ENCODE measurements at places on chromosomes 3 and 15.

DNA sequence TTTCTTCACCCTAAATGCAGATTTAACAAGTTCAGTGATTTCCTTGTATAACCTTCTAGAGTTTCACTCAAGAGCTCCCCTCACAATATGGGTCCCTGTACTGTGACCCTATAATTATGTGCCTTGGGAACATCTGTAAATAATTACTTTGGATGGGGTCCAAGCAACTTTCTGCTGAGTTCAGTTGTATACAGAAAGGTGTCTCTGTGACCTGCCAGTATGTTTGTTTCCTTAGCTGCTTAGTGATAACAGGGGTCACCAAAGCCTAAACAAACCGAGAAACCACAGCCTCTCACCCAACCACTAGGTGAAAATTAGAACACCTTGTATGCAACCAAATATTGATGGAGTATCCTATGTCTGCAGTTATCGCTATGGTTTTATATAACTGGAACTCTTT, 29.8 kb upstream of the SLC25A36 start:
- no peak for DNase-seq

DNA sequence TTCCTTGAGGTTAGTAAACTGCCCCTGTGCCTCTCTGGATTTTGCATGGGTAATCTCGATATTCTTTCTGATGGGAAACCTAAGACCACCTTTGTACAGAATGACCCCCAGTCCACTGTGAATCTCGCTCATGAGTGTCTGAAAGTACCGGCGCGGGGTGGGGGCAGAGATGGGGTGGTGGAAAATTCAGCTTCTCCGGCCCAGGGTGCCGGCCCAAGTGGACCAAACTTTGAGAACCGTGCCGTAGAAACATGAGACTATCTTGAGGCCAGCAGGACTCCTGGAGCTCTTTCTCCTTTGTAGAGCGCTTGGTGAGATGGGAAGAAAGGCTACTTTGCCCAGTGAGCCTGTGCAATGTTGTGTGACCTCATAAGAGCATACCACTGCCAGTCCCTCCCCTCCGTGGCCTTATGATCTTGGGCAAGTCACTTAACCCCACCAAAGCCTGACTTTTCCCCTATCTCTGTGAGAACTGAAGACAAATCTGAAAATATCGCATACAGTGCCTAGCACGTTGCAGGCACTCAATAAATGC, 40.4 kb upstream of the VEPH1 start:
- DNase-seq: no peak

DNA sequence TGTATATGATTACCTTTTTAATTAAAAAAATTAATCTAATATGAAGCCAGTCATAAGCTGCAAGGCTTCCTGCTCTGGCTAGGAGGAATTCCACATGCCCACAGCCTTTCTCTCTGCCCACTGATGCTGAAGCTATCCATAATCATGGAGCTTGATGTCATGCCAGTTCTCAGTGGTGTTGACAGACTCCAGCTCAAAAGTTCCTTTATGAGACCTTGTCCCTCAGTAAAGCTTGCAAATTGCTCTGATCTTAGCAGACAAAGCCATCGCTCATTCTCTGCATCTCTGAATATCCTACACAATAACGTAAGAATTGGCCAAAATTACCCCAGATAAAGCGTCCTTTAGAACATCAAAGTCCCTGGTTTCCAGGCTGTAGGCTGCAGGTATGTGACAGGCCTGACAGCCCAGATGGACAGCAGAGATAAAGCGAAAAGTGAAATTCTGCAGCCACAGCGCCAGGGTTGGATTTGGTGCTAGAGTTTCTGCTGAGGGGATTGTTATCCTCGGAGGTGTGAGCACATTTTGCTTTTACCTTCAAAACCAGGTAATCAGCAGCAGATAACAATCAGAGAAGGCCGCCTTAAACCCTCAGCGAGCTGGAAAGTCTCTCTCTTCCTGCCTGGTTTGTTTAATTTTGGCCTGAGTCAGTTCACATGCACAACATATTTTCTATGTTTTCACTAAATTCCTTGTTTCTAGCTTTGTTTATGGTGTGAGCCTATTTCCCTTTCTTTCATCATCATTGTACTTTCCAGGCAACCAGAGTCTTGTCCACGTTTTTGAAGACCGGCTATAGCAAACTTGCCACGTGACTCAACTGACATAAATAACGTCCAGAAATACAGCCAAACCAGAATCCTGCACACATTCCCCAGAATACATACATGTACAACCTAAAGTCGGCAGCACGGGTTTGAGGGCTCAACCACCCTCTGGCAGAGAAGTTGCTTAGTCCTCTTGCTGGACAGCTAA, 36.6 kb upstream of the ALDH1A3 start:
- no peak for DNase-seq

DNA sequence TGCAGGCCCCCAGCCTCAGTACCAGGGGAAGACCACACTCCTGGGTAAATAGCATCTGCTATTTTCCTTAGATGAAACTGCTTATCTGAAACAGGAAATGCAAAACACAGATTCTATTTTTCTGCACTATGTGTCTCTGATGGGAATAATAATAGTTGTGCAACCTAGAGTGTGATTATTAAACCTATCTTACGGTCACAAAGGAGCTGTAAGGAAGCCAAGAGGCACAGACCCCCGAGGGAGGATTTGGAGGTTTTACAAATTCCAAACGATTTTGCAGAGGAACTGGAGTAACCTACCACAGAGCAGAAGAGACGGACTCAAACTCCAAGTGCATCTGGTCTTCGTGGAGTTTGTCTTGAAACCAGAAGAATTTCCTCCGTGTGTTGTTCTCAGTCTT, 14.1 kb upstream of the APOD start:
- DNase-seq: no peak

GRCh38 chr3:183912895-183913579, 28.4 kb upstream of the PARL start:
- no peak for DNase-seq

- DNase-seq: no peak
Observed at GRCh38 chr3:154304936-154305335, 19.4 kb downstream of the DHX36 start.

DNA sequence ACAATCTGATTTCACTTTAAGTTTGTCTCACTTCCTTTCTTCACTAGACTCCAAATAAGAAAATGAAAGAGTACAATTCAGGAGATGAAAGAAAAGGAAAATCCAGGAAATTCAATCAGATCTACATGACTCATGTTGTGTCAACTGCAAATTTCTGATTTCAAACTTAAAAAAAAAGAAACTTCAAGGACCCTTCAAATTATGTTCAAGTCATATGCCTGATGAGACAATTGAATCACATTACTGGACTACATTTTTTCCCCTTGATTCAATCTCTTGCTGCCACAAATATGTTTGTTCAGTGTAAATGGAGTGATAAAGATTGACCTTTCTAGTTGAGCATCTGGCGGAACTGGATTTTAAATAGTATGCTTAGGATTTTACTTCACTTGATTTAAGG, 37.4 kb downstream of the FRMD5 start:
- DNase-seq: no peak

DNA sequence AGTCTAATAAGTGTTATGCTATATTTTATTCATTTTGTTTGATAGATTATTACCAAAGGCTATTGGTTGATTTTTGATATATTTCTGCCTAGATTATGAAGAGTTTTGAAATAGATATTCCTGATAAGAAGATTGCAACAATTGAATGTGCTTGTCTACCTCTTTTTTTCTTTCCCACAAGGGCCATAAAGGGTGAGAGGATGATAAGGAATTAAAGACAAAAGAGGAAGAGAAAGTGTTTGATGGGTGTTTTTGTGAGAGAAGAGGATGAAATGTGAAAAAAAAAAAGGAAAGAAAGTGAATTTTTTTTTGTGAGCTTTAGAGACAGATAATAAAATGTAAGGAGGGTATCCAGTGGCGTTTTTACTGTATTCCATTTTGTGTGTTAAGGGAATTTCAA, 244.4 kb downstream of the CHST2 start:
- no peak for DNase-seq

- DNase-seq: no peak
Observed at GRCh38 chr3:45021524-45022297, 4.4 kb upstream of the CLEC3B start.

- no peak for DNase-seq
Observed at GRCh38 chr15:28892789-28893610, 7.2 kb downstream of the APBA2 start.

DNA sequence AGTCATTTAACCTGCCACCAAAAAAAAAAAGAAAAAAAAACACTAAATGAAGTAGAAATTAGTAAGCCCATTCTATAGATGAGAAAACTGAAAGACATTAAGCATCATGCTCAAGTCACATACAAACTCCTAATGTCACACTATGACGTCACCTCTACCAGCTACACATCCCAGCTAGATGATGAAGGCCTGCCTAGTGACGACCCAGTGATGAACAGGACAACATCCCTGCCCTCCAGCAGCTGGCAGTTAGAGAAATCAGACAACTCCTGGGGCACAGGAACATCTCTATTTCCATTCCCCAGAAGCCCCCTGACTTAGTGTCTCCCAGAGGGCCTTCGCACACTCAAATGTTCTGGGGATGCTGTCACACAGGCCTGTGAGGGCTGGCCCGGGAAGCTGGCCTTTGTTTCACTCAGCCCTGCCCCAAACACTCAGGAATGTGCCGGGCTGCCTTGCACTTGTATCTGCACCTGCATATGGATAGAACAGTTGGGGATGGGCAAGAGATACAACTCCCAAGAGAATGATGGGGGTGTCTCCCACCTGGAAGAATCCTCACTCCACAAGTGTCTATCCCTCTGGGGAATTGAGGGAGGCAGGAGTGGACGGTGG, 7.0 kb upstream of the HAPLN3 start:
- DNase-seq: no peak

- DNase-seq: no peak
Observed at GRCh38 chr15:61151791-61152190, 77.3 kb downstream of the RORA start.

DNA sequence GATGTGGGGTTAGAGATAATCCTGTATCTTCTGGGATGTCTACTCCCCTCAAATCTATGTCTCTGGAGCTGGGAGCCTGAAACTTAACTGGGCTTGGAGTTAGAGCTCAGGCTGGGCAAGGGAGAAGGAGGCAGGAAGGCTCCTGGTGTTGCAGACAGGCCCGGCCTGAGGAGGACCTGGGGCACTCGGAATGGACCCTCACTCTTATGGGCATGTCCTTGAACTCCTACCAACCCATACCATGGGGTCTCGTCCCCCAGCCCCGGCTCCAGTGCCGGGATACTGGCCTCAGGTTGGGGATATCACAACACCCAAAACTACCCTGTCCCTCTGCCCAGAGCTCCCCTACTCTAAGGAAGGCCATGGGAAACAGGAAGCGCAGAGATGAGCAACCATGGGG, 45.2 kb downstream of the SCN5A start:
- no peak for DNase-seq

DNA sequence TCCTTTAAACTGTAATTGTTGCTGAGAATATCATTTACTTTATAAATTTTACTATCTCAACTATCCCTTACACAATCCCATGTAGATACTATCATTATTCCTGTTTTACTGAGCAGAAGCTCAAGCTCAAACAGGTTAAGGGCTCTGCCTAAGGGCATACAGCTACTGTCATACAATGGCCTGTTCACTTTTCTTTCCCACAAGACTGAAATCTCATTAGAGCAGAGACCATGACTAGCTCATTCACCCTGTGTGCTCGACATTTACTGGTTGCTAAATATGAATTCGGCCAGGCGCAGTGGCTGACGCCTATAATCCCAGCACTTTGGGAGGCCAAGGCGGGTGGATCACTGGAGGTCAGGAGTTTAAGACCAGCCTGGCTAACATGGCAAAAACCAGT, 1.6 kb upstream of the MESP2 start:
- no peak for DNase-seq

- DNase-seq: no peak
Observed at GRCh38 chr15:40118473-40118872, 9.8 kb upstream of the BMF start.

GRCh38 chr3:176514297-176514696, 683.0 kb downstream of the TBL1XR1 start:
- DNase-seq: no peak

DNA sequence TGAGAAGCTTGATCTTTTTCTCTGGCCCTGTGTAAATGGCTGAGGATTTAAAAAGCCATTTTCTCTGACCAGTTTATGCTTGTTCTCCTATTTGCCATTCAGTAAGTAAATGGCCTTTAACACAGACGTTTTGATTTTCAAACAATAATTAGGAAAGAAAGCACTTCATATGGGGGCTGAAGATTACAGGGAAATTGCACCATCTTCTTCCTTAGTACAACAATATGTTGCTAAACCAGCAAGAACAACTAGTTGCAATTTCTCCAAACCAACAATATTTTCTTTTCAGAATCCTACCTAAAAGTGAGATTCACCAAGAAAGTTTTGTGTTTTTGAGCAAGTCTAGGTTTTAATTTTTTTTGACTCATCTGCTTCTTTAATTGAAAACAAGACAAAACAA, 80.5 kb upstream of the CCNL1 start:
- no peak for DNase-seq

GRCh38 chr3:152071924-152072323, 196.8 kb upstream of the MBNL1 start:
- DNase-seq: no peak

DNA sequence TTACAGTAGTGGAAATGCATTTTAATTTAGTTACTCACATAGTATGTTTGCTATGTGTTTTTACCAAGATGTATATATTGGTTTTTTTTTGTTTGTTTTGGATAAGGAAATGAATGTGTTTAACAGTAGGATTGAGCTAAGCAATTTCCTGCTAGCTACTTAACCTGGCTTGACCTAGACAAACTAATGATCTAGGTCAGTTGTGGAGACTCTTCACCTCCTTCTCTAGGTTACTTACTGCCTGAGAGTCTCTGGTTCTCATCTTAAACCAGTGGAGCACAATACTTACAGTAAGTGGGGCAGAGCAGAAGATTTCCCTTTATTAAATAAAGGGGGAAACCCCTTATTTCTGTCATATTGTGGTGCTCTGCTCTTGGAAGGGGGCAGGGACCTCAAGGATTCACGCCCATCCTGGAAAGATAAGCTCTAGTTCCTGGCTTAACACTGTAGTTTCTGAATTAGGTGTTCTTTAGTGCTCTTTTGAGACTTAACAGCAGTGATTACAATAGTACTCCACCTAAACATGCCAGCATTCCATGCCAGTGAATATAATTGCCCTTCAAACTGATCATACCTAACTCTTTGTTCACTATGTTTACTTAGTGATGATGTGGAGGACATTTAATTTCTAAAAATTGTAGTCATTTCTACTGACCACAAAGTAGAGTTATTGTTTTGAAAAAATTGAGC, 79.9 kb downstream of the UBP1 start:
- DNase-seq: no peak

DNA sequence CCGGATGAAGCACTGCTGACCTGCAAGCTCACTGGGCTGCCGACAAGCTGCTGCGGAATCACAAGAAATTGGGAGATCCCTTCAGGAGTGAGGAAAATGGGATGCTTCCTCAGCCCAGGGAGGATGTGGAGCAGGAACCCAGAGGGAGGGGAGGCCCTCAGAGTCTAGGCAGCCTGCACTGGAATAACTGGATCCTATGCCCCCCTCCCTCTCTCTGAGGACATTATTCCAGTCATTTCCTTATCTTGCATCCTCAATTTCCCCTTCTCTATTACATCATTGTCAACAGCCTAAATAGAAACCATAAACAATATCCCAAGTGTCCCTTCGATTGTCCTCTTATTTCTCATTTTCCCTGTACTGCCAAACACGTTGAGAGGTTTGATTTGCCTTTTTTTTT, 169.0 kb downstream of the OPA1 start:
- no peak for DNase-seq

GRCh38 chr15:30827625-30828303, 76.0 kb upstream of the FAN1 start:
- DNase-seq: no peak

All from type B pancreatic cell (in vitro differentiated cells).